Right kidney (tissue), 9 donors: ENCODE measurements at places on chromosomes 3 and 15.

- DNase-seq: no peak
Observed at GRCh38 chr3:32392536-32393302, 1.1 kb downstream of the CMTM7 start.

- DNase-seq: no peak
Observed at GRCh38 chr3:170423001-170423615, 4.4 kb downstream of the CLDN11 start.

GRCh38 chr3:65347166-65347565 lies 659.4 kb upstream of the ADAMTS9 start:
- no peak for DNase-seq

DNA sequence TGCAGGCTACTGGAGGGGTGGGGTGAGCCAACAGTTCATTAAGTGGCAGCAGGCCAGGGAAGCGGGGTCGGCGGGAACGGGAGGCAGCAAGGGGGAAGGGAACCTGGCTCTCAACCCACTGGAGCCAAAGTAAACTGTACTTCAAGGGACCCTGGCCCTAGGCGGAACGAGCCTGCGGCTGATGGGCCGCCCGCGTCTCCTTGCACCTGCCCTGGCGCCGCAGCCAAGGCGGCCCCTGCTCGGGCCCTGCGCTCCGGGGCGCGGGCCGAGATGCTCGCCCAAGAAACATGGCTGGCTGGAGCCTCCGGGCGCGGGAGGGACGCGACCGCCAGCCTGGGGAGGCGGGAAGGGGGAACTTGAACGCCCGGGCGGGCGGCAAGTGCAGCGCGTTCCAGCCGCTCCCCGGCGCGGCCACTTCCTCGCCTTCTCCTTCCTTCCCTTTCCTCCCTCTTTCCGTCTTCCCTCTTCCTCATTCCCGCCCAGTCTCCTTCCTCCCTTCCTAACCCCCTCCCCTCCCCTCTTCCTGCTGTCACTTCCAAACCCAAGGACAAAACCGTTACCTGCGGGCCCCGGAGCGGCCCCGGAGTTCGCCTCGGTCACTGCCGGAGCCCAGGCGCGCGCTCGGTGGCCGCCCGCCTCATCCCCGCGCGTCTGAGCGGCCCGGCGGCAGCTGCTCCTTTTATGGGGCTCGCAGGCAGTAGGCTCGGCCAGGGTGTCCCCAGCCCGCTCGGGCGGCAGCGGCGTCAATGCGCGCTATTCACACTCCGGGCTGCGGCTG lies 489.7 kb downstream of the MAGI1 start:
- DNase-seq: peak; percentile 81

GRCh38 chr15:67794832-67795574 lies 30.3 kb upstream of the SKOR1 start:
- DNase-seq: no peak
